Natural killer cell (primary cell): ENCODE measurements at places on chromosomes 5 and 9. TPM values are rescaled to one million over a fixed set of nuclear protein-coding genes. Genes with fewer than 3 reads are reported as not detected.

Gene KCNT1
- total RNA-seq = 0.88 TPM

Gene ZNF454
- total RNA-seq = not detected

Gene TAF1L
- not detected for total RNA-seq

Gene MATR3
- 324 TPM for total RNA-seq

Gene PCDHGB7
- total RNA-seq = 1.6 TPM
